ENCODE measurements at places on chromosomes 16 and 17.

- DNase-seq: no peak
Observed at GRCh38 chr16:83300326-83300725, 507.5 kb upstream of the HSBP1 start.

GRCh38 chr16:81516478-81517149 is 72.0 kb downstream of the CMIP start:
- no peak for DNase-seq

GRCh38 chr17:30950669-30951399 is 20.0 kb upstream of the RNF135 start:
- no peak for DNase-seq

GRCh38 chr17:71633391-71633849 is 487.4 kb upstream of the SOX9 start:
- no peak for DNase-seq

DNA sequence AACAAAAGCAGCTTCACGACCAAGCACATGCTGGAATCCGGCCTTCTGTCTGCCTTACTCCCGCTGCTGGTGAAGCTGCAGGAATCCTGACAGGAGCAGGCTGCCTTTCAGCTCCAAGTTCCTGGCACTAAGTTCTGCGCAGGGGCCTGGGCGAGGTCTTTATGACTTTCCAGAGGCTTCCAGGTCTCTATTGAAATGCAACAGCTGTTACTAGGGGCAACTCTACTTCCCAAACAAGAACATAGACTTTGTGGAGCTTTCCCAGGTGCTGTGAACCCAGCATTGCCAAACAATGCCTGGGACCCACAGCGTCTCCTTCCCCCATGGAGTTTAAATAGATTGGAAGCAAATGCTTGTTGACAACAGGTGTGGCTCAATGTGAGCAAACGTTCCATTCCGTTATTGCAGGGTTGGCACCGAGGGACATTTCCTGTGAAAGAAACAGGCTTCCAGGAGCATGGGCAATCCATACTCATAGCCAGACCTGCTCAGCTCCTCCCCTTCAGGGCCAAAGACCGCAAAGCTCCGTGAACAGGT is 156.0 kb downstream of the CDH13 start:
- no peak for DNase-seq

GRCh38 chr16:83059237-83059636 is 432.5 kb downstream of the CDH13 start:
- DNase-seq: no peak

DNA sequence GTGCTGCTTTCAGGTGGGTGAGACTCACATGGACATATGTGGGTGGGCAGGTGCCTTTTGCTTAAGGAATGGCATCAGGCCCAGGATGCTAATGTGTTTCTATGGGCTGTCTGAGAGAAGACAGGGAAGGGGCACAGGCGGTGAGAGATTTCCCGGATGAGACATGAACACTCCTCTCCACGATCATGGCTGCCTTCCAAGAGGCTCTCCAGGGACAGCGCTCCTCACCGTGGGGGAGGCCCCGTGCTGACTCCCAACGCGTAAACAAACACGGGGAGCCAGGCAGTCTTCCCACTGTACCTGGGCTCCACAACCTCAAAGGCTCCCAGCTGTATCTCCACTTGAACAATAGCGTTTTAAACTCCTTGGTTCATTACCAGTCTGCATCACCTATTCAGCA is 42.8 kb downstream of the CDK5R1 start:
- DNase-seq: no peak

DNA sequence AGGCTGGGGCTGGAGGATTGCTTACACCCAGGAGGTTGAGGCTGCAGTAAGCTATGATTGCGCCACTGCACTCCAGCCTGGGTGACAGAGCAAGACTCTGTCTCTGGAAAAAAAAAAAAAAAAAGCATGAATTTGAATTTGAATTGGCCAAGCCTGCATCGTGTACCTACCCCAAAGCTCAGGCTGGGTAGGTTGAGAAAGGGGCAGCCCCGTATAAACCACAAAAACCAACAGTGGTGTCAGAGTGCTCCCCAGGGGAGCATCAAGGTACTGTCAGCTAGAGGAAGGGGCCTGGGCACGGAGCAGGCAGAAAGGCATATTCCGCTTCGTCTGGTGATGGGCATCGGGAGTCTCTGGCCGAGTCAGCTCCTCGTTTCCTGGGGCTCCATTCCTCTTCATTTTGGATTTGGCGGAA is 40.9 kb downstream of the RAP1GAP2 start:
- no peak for DNase-seq

DNA sequence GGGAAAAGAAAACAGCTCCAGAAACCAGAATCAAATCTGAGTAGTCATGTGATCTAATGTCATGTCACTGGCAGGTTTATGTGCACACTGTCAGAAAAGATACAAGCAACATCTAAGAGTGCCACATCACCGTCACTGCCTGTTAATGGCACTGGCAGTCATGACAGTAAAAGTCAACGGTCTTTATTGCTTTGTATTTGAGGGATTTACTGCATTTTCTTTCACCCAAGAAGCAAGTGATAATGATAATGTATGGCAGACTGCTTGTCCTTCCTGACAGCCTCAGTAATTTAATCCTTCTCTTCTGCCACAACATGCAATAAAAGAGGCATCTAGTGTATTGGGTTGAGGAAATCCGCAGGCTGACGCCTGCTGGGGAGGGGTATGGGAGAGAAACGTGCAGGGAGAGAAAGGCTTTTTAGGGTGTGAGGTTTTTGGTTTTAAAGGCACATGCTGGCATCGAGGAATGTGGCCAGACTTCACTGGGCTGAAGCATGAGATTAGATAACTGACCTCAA is 92.4 kb downstream of the RPGRIP1L start:
- no peak for DNase-seq

DNA sequence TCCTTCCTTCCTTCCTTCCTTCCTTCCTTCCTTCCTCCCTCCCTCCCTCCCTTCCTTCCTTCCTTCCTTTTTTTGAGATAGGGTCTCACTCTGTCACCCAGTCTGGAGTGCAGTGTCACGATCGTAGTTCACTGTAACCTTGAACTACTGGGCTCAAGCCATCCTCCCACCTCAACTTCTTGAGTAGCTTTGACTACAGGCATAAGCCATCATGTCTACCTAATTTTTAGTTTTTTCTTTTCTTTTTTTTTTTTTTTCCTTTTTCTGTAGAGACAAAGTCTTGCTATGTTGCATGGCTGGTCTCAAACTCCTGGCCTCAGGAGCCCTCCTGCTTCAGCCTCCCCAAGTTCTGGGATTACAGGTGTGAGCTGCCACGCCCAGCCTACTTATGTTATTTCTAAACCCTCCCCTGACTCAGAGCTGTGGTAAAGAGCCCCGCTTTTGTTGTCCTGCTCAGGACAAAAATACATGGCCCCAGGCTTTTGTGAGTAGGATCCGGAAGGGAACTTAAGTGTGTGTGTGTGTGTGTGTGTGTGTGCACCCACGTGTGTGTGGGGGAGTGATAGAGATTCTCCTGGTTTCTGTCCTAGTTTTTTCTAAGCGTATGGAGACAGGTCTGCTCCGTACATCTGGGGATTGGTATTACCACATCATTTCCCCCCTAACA is 67.1 kb downstream of the PRKCB start:
- no peak for DNase-seq

- no peak for DNase-seq
Observed at GRCh38 chr17:7177191-7177953, 1.8 kb downstream of the ASGR1 start.

GRCh38 chr16:85607321-85607765 is 5.8 kb upstream of the GSE1 start:
- no peak for DNase-seq

- DNase-seq: no peak
Observed at GRCh38 chr17:17839791-17840707, 3.3 kb upstream of the SREBF1 start.

- no peak for DNase-seq
Observed at GRCh38 chr17:75263055-75263454, 1.4 kb downstream of the MRPS7 start.

GRCh38 chr16:79316004-79316458 is 284.5 kb downstream of the MAF start:
- no peak for DNase-seq

DNA sequence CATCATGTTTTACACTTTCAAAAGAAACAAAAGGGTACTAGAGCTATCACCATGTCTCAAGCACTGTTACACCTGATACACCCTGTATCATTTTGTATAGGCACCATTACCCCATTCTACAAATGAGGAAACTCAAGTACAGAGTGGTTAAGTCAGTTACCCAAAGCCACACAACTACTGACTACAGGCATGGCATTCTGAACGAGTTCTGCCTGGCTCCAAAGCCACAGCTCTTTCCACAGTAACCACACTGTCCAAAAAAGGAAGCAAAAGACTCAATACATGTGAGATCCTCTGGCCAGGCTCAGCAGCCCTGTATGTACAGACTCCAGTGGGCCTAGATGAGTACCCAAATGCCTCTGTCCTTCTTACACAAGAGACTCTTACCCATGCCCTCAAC is 4.7 kb downstream of the DYNC1LI2 start:
- no peak for DNase-seq

GRCh38 chr16:660132-660458 is 7.8 kb upstream of the RHOT2 start:
- DNase-seq: no peak
